ENCODE measurements at places on chromosomes 6 and 20.

DNA sequence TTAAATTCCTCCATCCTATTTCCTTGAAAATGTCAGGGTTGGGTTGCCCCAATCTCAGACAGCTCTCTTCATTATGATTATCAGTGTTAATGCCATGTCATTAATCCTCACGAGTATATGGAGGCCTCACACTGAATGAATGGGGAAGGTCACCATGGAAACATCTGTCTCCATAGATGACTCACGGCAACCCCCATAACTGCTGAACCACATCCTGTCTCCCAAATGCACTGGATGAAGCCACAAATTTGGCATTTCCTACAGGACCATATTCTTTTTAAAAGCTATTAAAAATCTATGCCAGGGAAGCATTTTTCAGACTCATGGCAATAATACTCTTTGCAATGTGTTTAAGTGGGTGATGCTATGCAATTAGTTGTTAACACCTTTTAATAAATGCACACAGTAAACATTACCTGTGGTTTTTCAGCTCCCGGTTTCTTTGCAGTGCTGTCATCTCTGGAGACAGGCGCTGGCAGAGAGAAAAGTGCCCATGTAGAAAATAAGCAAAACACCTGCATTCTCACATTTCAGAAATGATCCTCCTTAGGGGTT, 80.1 kb upstream of the PTPRK start:
- no peak for DNase-seq

DNA sequence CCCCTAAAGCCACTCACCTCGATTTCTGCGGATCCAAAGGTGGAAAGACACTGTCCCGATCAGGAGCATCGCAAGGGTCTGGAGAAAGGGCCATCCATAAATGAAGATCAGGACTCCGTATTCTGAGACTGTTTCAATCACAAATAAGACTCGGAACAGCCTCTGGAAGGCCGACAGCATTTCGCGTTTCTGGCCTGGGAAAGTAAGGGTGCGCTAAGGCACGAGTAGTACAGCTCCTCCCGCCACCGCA, 44.6 kb downstream of the DPPA5 start:
- peak; percentile 3 for DNase-seq

- DNase-seq = no peak
These were observed 41.6 kb upstream of the FOXP4 start for GRCh38 chr6:41504466-41505121.

- DNase-seq = no peak
These were observed 190.4 kb upstream of the MCHR2 start for GRCh38 chr6:100184473-100184872.

DNA sequence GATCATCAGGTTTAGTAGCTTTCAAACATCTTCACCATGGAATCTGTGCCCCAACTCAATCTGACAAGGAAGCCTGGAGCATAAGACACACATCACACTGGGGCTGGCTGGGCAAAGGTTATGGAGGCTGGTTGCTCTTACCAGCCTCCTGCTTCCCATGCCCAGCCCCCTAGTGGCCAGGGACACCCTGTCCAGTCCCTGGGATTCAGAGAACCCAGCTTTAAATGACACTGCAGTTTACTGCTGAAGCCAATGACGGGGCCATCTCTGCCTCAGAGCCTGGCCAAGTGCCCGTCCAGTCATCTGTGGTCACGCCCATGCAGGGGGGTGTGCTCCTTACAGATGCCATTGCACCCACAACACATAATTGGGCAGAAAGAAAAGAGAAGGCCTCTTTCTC, 272.9 kb downstream of the SMOC2 start:
- no peak for DNase-seq

DNA sequence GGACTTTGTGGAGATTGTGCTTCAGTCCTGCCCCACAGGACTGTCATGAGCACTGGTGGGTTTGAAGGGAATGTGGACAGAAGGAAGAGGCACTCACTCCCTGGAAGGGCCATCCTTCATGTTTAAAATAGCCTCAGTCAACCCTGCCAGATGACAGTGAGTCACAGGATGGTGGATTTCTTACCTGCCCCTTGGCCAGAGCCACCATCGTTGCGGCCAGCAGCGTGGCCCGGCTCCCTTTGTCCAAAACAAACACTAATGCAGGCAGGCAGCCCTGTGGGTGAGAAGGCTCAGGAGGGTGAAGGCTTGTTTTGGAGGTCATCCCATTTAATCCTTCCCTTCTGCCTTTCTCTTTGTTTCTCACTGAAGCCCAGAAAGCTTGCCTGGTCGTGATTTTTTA, 422.7 kb downstream of the CD83 start:
- no peak for DNase-seq

DNA sequence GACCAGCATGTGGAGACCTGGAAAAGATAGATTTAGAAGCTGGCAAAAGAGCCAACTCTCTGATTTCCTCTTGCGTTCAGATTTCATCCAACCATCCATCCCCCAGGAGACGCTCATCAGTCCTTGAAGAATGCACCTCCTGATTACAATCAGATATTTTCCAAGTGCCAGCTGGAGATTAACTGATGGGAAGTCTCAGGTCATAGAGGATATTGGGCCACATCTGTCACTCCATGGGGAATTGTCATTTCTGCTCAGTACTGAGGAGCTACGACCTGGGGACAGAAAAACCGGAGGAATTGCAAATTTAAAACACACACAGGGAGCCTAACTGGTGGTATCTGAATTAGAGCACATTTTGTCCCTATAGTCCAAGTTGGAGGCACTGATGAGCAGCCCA, 496.2 kb upstream of the SULF2 start:
- no peak for DNase-seq

GRCh38 chr6:17096096-17096495, 5.8 kb upstream of the STMND1 start:
- DNase-seq = no peak

GRCh38 chr20:39524371-39524911, 562.3 kb downstream of the DHX35 start:
- peak; percentile 1 for DNase-seq

DNA sequence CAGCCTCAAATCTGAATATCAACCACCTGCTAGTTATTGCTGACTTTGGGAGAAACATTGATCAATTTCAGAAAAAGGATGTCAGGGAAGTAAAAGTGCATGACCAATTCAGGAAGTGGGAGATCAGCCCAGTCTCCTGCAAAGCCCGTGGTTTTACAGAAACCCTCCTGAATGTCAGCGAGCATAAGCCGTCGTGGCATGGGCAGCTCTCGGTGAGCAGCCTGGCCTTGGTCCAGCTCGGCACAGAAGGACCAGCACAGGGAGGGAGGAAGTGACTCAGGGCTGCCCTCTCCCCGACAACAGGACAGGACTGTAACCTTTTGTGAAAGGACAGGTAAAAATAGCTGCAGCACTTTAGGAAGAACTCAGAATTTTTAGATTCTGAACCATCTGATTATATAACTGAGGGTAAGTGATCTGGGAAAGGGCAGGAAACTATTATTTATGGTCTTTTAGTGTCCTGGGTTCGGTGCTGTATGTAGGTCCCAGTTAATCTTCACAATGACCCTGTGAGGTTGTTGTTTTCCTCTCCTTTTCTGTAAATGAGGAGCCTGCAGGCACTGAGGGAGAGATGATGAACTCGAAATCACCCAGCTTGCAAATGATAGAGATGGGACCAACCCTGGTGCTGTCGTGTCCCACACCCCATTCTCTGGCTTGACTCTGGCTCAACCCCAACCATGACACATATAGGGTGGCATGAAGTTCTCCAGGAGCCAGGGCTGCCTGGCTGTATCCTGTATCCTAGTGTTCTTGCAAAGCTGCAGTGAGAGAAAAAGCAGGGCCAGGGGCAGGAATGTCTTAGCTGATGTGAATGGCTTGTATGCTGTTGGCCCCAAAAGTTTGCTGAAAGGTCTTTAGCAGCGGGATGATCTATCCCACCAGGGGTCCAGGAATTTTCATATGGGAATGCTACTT, 37.6 kb downstream of the NRN1 start:
- DNase-seq = peak; percentile 7

GRCh38 chr6:33843131-33844121, 39.6 kb upstream of the MLN start:
- DNase-seq = no peak

GRCh38 chr6:113591896-113592827, 265.0 kb upstream of the MARCKS start:
- no peak for DNase-seq
